ENCODE measurements at places on chromosomes 11 and 22.

GRCh38 chr11:117862019-117862725 lies 14.3 kb downstream of the FXYD6 start:
- no peak for DNase-seq

DNA sequence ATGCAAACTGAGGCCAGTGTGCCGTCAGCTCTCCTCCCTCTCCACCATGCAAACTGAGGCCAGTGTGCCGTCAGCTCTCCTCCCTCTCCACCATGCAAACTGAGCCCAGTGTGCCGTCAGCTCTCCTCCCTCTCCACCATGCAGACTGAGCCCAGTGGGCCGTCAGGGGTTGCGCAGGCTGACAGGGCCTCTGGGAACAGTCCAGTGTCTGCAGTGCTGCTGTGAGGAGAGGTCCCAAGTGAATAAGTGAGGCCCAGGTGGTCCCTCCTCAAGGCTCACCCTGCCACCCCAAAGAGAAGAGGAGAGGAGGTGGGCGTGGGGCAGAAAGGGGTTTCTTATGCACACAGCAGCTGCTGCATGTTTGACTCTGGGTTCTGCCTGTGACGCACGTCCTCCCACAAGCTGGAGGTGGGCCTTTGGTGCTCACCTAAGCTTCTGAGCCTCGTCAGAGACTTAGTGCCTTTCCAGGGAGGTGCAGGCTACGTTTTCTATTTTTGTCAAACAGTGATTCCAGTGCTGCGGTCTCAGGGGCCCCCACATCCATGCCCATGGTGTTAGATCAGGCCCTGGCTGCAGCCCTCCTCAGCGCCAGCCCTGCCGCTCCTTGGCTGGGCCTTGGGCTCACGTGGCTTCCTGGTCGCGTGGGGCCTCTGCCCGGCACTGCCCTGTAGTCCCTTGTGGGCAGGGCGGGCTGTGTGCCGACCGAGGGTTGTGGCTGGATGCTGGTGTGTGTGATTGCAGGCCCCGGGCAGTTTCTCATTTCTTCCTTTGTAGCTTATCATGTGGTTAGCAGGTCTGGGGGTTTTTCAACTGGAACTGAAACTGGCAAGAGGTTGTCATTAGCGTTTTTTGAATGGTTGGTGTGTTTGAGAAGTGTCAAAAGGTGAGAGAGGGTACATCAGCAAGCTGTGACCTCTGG lies 7.1 kb downstream of the TPCN2 start:
- DNase-seq = no peak

- no peak for DNase-seq
Measured at GRCh38 chr11:134460062-134460561, 48.1 kb upstream of the B3GAT1 start.

DNA sequence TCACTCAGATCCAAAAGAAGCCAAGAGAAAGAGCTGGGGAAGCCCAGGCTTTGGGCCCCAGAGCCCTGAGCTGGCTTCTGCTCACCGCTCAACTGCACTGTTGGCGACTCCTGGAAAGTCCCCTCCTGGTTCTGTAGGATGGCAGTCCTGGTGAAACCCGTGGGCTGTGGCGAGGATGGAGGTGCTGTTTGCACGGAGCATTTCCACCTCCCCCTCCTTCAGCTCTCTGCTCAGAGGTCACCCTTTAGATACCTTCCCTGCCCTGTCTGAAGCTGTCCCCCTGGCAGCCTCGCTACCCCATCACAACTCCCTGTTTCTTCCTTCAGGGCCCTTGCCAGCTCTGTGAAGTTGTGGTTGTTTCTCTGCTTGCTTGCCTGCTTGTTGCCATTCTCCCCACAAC lies 97.8 kb downstream of the MYO18B start:
- DNase-seq = no peak

- DNase-seq = no peak
Measured at GRCh38 chr22:42066126-42066761, 4.4 kb downstream of the NAGA start.

DNA sequence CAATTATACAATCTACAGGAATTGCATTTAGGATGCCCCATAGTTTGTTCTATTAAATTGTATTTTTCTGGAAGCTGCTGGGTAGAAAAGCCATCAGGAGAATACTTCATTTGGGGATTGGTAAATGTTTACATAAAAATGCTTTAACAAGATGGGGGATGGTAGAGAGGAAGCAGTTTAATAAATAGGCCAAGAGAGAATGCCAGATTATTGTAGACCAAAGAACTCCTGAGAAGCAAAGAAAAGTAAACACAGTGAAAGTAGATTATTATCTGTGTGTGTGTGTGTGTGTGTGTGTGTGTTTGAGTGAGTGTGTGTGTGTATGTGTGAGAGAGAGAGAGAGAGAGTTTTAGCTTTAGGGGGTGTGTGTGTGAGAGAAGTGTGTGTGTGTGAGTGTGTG lies 820.4 kb upstream of the CCDC90B start:
- no peak for DNase-seq

DNA sequence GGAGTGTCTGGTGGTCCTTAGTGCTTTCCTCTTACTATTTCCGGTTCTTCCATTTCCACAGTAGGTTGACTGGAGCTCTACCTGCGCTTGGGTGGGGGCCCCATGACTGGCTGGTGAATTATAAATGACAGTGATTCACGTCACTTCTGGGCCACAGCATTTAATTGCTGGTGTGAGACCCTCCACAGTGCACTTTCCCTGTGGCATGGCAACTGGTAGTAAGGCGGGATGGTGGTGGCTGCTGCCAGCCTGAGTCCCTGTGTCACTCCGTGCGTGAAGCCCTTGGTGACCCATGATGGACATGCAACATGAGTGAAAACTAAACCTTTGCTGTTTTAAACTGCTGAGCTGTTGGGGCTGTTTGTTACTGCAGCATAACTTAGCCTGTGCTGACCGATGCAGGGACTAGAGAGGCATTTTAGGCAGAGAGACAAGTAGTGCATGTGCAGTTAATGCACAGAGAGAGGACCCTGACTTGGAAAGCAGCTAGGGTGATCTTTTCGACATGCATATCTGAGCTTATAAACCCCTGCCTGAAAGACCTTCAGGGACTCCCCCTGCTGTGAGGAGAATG lies 3.1 kb downstream of the PRDM11 start:
- DNase-seq = no peak

DNA sequence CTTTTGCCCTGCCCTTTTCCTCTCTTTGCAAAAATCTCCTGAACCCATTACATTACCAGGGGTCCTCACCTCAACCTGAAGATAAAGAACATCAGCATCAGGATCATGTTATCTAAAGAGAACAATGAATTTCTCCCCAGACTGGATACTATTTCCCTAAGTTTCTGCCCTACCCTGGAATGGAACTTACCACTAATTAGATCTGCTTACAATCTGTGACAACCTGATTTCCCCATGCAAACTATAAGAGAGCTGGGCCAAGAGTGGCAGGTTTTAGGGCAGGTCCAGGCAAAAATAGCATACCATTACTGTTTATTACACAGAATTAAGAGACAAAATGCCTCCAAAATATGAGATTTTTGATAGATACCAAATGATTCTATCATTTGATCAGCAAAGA lies 58.0 kb upstream of the GDPD4 start:
- no peak for DNase-seq

- DNase-seq = no peak
Measured at GRCh38 chr11:75725547-75726320, 8.1 kb downstream of the MOGAT2 start.

- no peak for DNase-seq
Measured at GRCh38 chr22:41491374-41492100, 22.6 kb downstream of the ACO2 start.
